GM06990 (cell line): ENCODE measurements at places on chromosomes 7 and 10.

- DNase-seq = no peak
These were observed 378.0 kb upstream of the SEMA3D start for GRCh38 chr7:85564861-85565260.

DNA sequence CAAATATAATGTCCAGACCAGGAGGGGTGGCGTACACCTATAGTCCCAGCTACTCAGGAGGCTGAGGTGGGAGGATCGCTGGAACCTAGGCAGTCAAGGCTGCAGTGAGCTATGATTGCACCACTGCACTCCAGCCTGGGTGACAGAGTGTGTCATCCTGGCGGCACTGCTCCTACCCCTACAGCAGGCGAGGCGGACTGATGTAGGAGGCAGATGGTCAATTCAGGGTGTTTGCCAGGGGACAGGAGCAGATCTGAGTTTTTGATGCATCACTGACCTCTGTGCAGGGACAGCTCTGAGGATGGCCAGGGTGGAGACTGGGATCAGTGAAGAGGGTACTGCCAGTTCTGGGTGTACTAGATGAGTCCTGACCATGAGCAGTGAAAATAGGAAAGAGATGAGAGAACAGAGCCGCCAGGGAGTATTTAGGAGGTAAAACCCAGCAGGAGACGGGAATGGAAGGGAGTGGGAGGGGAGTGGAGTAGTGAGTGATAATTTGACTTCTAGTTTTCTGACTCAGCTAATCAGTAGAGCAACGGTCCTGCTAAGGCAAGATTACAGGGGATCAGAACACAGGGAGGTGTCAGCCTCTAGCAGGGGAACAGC, 75.3 kb downstream of the HIP1 start:
- no peak for DNase-seq

GRCh38 chr10:120873741-120874140, 22.6 kb downstream of the WDR11 start:
- no peak for DNase-seq

DNA sequence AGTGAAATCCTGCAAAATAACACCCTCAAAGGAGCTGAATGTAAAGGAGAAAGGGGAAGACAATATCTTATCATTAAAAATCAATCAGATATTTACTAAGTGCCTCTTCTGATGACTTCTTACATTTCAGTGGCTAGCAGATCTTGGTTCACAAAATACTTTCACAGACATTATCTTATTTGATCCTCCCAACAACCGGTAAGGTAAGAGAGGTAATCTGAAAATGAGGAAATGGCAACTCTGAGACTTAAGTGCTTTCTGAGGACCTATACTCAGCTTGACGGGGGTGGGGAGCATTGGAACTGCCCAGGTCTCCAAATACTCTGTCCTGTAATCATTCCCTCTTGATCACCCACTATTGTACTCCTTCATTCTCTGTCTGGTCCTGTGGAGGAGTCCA, 144.6 kb upstream of the MKLN1 start:
- DNase-seq = no peak
